ENCODE measurements at places on chromosomes 1 and 21.

DNA sequence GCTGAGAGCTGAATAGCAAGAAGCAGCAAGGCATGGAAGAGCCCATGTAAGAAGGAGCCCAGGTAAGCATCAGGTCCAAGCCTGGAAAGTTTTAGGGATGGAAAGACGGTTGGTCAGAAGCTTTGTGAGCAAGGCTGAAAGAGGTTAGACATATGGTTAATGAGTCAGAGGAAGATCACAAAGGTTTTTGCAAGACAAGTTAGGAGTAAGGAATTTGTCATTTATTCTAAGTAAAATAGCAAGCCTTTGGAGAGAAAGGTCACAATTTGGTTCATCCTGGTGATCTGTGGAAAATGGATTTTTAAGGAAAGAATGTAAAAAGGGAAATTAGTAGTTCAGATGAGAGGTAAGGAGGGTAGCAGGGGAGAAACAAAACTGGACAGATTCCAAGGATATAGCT is 106.7 kb downstream of the DPYD start:
- no peak for DNase-seq

DNA sequence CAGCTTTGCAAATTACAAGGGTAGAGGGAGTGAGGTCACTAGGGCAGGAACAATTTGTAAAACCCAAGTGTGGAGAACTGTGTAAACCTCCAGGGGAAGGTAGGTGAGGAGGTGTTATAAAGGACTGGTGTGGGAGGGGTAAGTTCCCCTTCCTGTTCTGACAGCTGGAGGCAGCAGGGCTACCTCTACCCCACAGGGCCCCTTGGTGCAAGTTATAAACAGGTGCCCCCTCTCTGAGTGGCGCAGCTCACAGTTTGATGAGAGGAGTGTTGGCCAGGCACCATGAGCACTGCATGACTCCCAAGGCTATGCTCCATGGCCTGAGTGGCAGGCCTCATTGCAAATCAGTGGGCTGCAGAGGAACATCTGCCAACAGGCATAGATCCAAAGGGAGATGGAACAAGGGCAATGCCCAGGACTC is 41.0 kb downstream of the MFSD2A start:
- DNase-seq, result no peak

DNA sequence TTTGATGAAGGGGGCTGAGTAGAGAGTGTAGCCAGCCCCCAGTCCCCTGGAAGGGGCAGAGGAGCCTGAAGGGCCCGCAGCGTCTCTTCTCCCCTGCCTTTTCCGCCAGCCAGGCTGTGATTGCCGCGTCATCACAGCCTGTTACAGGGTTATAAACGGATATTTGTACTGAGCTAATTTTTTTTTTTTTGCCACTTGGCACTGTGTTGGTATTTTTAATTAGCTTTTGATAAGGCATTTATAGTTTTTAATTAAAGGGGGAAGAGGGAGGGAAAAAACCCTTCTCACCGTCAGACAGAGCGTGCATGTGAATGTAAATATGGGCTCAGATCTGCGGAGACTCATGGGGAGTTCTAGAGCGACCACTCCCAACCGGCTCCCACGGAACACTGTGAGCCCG is 97.7 kb upstream of the ACTL8 start:
- DNase-seq, result no peak

GRCh38 chr1:24226749-24227148 is 39.7 kb upstream of the IFNLR1 start:
- no peak for DNase-seq

DNA sequence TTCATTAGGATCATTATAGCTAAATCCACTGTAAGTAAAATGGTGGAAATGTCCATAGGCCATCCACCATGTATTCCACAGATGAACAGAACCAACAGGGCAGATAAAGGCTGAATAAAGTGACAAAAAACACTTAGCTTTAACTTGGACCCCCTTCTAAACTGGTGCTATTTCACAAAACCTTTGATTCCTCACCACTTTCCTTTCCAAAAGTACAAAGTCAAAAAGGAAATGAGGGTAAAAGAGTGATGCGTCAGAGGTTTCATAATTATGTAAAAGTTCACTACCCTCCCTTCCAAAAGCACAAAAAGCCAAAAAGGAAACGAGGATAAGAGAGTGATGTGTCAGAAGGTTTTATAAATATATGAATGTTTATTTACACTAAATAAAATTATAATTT is 172.2 kb downstream of the TBX15 start:
- DNase-seq, result no peak

DNA sequence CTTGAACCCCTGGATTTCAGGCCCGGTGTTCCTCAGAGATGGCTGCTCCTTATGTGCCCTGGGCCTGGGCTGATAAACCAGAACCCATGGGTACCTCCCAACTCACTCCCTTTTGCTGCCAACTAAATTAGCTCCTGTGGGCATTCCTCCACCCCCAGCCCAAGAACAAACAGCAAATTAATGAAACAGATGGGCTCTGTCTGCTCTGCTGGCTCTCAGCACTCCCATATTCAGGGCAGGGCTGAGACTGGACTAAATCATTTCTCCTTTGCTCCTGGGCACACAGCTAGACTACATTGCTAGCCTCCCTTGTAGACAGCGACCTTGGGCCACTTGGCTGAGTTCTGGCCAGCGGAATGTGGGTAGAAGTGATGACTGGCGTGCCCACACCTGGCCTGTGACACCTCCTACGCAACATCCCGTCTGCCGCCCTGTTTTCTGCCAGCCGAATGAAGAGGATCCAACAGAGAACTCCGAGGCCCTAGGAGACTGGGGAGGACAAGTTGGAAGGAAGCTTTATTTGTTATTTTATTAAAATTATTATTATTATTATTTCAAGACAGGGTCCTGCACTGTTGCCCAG is 101.9 kb upstream of the DISP3 start:
- DNase-seq, result no peak

All from NCI-H2029 (cell line).